ENCODE measurements at places on chromosomes 5 and 9. TPM values are rescaled to one million over a fixed set of nuclear protein-coding genes. Genes with fewer than 3 reads are reported as not detected.

DNA sequence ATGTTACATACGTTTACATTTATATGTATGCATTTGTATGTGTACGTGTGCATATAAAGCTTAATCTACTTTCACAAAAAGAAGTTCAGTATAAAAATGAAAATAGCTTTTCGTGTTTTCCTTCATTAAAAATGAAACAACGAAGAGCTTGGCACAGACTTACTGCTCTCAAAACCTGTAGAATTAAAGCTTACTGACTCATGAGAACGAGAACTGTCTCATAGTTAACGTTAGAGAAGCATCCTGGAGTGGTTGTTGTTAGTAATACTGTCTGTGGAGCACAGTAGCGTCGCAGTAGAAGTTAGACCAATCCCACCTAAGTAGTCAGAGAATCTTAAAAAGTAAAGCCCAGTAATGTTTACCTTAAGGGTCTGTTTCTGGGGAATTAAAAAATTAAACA lies 1.3 kb downstream of the MAT2B start:
- peak; percentile 16 for DNase-seq

DNA sequence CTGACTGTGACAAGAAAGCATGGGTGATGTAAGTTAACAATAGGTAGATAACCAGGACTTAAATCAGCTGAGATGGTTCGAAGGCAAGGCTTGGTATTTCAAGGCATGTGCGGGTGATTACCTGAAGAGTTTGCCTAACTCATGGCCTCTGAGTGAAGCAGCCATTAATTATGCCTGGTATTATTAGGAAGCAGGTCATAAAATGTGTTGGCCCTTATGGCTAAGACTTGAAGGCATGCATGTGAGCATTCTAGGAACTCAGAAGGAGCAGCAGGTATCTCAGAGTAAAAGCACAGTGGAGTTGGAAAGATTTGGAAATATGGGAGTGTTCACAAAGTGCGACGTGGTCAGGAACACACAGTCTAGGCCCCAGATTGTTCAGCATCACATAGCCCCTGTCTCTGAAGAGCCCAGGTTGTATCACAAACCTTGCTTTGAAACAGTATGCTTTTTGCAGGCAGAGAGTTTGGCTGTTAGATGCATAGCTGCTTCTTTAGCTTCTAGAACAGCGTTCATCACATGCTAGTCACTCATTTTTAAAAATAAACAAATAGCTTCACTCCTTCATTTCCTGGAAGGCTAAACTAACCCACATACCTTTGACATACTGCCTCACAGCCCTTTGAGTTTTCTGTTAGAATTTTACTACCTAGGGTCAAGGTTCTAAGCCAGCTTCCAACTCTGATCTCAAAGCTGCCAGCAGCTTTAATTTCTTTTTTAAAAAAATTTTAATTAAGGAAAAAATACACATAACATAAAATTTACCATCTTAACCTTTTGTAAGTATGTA lies 2.1 kb downstream of the HEXB start:
- no peak for DNase-seq

- no peak for DNase-seq
Observed at GRCh38 chr5:179803651-179804554, 2.8 kb downstream of the MGAT4B start.

DNA sequence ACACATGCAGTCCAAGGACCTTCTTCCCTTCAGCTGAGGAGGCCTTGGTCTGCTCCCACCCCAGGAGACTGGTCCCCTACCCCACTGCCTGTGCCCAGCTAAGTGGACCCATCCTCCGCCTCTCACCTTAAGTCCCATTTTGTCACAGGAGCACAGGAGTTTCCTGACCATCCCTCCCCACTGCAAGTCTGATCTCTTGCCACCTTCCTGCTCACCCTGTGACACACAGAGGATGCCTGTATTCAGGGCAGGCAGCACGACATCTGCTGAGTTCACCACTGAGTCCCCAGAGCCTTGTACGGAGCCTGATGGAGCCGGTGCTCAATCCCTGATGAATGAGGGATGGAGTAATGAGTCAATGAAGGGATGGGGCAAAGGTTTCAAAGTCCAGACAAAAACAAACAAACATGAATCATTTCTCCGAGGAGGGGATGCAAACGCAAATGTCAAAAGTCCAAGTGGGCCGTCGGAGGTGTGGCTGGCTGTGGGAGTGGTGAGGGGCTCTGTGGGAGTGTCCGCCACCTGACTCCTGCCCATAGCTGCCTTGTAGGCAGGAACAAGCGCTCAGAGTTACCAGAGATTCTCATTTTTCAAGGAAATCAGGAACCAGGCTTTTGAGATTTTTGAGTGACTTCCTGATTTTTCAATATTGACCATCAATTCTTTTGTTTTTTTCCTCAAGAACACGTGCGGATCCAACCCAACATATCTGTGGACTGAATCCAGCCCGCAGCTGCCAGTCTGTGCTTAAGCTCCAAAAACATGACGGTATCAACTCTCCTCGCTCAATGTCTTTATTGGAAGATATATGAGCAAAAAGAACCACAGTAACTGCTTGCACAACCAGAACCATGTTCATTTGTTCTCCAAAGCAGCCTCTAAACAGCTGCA lies 4.4 kb downstream of the RAPGEF1 start:
- DNase-seq, result no peak

- DNase-seq, result no peak
Observed at GRCh38 chr5:160605266-160605665, 183.6 kb downstream of the PTTG1 start.

DNA sequence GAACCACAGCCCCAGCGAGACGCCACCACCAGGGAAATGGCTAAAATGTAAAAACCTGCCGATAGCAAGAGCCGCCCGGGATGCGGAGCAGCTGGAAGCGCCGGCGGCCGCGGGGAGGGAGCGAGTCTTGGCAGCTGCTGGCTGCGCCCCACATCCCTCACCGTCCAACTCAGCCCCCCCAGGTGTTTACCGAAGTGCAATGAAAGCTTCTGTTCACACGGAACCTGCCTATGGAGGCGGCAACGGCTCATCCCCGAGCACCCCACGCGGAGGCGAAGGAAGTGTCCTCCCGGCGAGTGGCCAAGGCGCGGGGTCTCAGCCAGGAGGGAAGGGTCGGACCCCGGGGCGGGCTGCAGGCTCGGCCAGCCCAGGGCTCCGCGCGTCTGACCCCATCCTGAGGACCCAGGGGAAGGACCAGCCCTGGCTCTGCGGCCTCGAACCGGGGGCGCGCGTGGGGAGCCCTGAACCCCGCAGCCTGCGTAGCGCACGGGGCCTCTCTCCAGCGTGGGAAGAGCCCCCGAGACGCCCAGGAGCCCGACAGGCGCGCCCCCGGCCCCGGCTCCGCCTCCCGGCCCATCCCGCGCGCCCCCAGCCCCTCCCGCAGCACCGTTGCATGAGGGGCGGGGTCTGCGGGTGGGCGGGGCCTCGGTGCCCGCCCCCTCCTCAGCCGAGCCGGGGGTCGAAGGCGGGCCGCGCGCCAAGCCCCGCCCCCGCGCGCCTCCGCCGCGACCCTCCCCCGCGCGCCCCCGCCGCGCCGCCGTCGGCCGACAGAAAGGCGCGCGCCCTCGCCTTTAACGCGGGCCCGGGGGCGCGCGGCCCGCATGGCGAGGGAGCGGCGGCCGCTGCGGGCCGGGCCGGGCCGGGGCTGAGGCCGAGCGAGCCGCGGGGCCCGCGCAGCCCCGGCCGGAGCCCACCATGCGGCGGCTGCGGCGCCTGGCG lies at the start of gene DIPK1B:
Gene DIPK1B, plus strand, starts transcription at position 822 of the 939 bp plus-strand sequence. Its CDS starts 94 bp downstream, at position 916.
- no peak for DNase-seq

DNA sequence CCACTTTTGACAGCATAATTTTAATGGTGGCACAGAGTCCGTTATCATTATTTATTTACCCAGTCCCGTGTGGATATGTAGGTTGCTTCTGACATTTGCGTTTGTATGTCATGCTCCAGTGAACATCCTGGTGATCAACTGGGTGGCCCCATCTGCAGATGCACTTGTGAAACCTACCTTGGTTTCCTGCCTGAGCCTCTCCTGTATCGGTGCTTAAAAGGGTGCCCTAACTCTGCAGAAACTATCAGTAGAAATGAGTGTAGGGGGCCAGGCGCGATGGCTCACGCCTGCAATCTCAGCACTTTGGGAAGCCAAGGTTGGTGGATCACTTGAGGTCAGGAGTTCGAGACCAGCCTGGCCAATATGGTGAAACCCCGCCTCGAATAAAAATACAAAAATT lies 92.1 kb upstream of the IER5L start:
- DNase-seq, result no peak

- DNase-seq, result peak; percentile 92
Observed at GRCh38 chr5:126368239-126368812, 54.9 kb upstream of the GRAMD2B start.

- no peak for DNase-seq
Observed at GRCh38 chr9:105357937-105358336, 89.9 kb upstream of the FSD1L start.

GRCh38 chr5:91079037-91079436 lies 304.1 kb downstream of the ARRDC3 start:
- no peak for DNase-seq

The ZFP2 gene
- total RNA-seq, result 0.24 TPM

The LHFPL2 gene
- 22.5 TPM for total RNA-seq

All from foreskin keratinocyte (primary cell).